ENCODE measurements at places on chromosomes 4 and X. TPM values are rescaled to one million over a fixed set of nuclear protein-coding genes. Genes with fewer than 3 reads are reported as not detected.

MUC7 gene
- total RNA-seq, result not detected

GRCh38 chrX:84729809-84730208, 227.6 kb upstream of the HDX start:
- DNase-seq, result no peak

DNA sequence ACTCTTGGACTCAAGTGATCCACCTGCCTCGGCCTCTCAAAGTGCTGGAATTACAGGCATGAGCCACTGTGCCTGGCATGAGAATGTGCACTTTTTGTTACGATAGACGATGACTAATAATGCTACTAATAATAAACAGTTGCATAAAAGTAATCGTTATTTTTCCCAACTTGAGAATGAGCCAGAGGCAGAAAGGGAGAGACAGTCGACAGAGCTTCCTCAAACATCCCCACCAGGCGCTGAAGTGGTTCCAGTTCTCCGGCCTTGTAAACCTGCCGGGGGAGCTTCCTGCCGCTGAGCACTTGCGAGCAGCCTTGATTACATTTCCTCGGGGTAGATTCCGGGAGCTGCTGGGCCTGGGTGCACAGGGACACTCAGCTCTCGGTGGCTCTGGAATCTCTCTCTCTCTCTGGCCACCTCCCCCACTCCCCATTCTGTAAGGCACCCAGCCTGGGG, 8.9 kb upstream of the HTRA3 start:
- no peak for DNase-seq

GRCh38 chr4:7108660-7109059, 40.8 kb upstream of the GRPEL1 start:
- no peak for DNase-seq

Data from omental fat pad (tissue), 4 donors.